Stimulated activated CD8-positive, alpha-beta memory T cell treated with anti-CD3 and anti-CD28 coated beads, Interleukin-7, amount 100 ng/mL, for 1 hour (primary cell): ENCODE measurements at places on chromosomes 12 and 14.

- DNase-seq, result no peak
Measured at GRCh38 chr14:45785240-45785639, 532.2 kb upstream of the MIS18BP1 start.

DNA sequence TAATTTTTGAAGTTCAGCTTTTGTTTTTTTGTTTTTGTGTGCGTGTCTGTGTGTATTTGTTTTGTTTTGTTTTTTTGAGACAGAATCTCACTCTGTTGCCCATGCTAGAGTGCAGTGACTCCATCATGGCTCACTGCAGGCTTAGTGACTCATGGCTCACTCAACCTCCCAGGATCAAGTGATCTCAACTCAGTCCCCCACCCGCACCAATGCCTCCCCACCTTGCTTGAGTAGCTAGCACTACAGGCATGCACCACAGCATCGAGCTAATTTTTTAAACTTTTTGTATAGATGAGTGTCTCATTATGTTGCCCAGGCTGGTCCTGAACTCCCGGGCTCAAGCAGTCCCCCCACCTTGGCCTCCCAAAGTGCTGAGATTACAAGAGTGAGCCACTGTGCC, 981.4 kb downstream of the BCL11B start:
- DNase-seq, result no peak

- no peak for DNase-seq
Measured at GRCh38 chr14:91219517-91220389, 24.8 kb downstream of the GPR68 start.

DNA sequence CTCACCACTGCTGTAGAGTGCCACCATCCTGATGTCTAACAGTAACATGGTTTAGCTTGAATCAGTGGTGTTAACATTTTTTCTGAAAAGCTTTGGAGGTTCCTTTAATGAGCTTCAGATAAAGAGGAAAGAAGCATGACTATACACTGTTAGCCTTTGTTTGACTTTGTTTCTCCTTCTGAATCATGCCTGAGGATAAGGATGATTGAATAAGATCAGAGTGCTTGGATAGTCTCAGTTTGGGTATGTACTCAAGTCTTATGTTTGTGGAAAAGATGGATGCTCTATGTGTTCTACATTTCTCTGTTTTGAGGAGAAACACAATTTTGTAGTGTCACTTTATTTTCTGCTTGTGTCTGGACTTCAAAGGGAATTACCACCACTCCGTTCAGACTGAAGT, 42.0 kb downstream of the GPATCH2L start:
- no peak for DNase-seq

DNA sequence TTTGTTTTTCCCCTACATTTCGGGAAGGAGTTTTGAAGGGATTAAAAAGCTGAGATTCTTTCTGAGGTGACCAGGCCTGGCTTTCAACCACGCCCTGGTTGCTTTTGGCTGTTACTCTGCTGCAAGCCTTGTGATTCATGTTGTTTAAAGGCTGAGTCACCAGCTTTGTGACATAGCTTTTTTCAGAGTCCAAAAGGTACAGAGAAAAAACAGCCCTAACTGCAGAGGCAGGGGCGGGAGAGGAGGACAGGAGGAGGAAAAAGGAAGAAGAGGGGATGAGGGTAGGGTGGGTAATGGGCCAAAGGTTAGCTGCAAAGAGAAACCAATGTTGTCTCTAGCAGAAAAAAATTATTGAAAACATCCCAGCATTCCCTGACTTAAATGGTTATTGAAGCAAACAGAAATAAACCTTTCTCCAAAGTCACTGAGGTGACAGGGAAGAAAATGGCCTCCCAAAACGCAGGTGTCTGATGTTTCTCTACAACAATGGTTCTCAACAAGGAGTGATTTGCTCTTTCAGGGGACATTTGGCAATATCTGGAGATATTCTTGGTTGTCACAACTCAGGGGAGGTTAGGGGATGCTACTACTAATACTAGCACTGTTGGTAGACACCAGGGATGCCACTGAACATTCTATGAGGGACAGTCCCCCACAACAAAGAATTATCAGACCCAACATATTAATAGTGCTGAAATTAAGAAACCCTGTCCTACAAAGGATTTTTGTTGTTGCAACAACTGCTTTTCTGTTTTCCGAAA, 2.1 kb upstream of the UBC start:
- no peak for DNase-seq

GRCh38 chr12:18898470-18898869, 160.6 kb downstream of the CAPZA3 start:
- DNase-seq, result no peak

DNA sequence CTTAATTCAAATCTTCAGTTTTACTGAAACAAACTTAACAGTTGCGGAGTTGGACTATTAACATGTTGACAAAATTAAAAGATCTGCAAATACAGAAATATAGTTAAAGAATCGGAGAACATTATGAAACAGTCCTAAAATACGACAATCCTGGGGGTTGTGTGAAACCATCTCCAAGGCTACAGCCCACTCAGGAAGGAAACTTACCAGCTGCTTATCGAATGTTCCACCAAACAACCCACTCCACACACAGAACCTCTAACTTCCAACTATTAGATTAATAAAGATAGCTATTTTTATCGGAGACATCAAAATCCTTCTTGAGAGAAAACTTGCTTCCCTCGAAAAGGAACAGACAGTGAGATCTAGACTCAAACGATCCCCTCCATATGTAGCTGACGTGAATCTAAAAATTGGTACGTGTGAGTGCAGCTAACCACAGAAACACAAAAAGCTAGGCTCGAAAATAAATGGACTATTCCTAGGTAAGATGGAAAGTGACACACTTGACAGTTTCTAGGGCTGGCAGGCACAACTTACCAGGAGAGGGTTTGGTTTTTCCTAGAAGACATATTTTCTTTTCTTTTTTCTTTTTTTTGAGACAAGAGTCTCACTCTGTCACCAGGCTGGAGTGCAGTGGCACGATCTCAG, 12.9 kb downstream of the VPS37B start:
- no peak for DNase-seq

DNA sequence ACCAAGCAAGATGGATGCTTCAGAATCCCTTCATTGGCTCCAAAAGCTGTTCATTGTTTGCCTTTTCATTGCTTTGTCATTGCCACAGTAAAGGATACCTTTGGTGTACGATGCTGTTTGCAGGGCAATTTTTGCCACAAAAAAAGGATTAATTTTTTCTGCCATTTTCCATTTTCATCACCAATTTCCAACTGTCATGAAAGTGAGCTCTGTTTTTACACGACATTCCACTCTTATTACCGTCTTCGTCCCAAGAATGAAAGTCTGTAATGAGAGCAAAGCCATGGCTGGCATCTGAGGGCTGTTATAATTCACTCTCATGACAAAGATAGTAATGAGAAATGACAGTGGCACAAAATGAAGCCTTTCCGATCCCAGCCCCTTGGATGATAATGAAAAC, 272.7 kb upstream of the DCN start:
- no peak for DNase-seq

DNA sequence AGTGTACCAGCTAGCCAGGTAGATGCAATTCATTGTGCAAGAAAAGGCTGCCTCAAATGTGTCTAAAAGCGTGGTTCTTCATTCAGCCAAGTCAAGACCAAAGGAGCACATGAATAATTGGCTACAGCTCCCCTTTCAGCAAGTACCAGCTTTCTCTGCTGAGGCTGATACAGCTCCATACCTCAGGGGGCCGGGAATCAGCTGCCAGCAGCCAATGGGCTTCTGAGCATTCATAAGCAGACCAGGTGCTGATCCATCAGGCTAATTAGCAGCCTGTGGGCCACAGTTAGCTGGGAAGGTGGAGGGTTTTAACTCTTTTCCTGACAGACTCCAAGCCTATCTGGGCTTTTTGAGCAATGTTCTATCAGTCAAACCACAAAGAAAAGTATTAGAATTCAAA, 264.7 kb downstream of the APAF1 start:
- no peak for DNase-seq

GRCh38 chr12:10405294-10405693, 4.3 kb downstream of the KLRC4 start:
- DNase-seq, result no peak

GRCh38 chr12:51004504-51004903, 21.7 kb downstream of the SLC11A2 start:
- DNase-seq, result no peak

- DNase-seq, result no peak
Measured at GRCh38 chr12:69028941-69029729, 96.2 kb upstream of the CPM start.

GRCh38 chr12:124369055-124369826, 74.3 kb downstream of the RFLNA start:
- DNase-seq, result no peak

GRCh38 chr14:102991376-102991775, 66.0 kb downstream of the CDC42BPB start:
- DNase-seq, result no peak

GRCh38 chr12:111430433-111431353, 25.0 kb downstream of the SH2B3 start:
- DNase-seq, result peak; percentile 44

DNA sequence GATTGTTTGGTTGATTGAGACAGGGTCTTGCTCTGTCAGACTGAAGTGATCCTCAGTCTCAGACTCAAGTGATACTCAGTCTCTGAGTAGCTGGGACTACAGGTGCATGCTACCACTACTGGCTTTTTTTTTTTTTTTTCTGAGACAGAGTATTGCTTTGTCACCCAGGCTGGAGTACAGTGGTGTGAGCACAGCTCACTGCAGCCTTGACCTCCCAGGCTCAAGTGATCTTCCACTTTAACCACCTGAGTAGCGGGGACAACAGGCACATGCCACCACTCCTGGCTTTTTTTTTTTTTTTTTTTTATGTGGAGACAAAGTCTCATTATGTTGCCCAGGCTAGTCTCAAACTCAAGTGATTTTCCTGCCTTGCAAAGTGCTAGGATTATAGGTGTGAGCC, 31.8 kb downstream of the CPSF2 start:
- DNase-seq, result no peak

DNA sequence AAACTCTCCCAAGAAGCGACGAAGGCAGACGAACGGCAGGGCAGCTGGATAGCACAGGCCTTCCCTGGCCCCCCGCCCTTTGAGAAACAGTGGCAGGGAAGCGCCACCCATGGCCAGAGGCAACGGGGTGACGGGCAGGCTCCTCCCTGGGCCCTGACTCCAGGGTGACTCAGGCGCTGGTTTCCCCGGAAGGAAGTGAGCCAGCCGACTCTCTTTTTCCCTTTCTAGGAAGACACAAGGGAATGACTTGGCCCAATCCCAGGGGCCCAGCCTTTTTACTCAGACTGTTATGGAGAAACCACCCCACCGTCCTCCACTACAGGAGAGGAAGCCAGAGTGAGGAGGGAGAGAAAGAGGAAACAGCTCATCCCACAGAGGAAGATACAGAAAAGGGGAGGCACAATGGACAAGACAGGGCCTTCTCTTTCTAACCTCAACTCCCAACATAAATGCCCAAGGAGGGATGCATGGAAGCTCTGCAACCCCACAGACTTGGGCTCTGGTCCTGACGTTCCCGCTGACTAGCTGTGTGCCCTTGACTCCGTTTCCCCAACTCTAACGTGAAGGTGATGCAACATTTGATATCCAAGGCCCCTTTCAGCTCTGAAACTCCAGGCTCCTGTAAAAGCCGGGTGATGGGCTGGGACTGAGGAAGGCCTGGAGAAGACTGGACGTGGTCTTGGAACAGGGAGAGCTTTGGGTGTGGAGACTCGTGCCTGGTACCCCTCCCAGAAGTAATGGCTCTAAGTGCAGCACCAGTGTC, 27.9 kb downstream of the ACTN1 start:
- DNase-seq, result no peak

DNA sequence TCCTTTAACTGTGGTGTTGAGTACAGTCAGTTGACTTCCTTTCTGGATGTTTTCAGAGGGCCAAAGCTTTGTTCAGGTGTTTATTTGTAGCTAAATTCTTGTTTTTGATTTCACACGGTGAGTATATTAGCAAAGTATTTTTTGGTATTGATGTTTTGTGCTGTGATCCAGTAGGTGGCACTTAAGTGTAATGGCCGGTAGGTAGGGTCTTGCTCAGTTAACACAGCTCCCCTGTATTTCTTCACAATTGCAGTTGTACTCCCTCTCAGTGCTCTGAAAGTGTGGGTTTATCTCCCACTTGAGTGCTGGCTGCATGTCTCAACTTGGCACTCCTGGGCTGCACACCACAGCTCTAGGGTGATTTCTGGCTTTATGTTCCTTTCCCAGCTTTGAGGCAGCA, 339.5 kb downstream of the AEBP2 start:
- DNase-seq, result no peak

DNA sequence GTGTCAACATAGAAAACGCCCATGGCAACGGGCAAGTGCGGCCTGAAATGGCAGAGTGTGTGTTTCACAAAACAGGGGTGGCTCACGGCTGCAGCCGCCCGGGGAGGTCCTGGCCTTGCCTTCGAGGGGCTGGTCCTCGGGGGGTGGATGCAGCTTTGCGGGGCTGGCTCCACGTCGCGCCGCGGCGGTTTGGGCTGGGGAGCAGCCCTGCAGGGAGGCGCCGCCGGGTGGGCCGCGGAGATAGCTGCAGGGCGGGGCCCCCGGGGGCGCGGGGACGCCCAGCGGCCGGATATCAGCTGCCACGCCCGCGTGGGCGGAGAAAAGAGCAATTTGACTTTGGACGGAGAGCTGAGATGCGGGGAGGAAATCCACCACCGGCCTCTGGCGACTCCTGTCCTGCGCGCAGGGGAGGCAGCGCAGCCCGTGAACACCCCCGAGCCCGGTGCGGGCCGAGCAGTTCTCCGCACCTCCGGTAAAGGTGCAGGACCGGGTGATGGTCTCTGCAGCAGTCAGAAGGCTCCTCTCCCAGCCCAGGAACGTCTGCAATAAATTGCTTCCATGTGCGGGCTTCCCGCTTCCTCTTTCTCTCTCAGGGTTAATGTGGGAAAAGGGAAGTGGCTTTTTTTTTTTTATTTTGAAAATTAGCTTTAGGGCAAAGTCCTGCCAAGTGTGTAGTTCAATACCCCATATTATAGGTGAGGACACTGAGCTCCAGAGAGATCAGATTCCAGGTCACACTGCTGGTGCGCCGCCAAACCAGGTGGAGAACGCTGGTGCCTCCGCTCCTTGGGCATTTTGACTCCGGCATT, 110.5 kb downstream of the ARF6 start:
- DNase-seq, result peak; percentile 54

DNA sequence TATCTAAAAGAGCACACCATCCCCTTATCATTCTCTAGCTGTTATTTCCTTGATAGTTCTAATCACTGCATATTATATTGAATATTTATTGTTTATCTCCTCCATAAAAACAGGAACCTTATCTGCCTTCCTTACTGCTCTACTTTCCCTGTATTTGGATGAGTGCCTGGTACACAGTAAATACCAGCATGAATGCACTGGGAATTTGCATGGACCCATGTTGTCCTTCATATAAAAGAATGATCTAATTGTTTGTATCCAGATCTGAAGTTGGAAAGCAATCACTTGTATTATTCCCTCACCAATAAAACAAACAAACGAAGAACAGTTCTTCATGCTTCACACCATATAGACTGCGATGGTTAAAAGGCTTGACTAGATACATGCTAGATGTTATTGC, 15.3 kb upstream of the CNOT2 start:
- DNase-seq, result no peak

DNA sequence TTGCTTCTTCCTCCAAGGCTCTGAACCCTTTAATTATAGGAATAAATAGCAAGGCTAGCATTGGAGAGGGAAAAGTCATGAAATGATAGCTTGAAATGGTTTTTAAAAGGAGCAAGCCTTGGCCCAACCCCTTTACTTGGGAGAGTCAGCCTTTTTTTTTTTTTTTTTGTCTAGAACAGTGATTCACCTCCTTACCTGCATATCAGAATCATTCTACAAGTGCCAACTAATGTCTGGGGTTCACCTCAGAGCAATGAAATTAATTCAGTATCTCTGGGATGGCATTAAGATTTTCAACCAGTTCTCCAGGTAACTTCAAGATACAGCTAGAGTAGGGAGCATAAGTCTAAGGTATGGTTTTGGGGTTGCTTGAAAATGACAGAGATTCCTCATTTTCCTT, 41.3 kb upstream of the TMTC2 start:
- DNase-seq, result no peak
